Stimulated activated CD8-positive, alpha-beta memory T cell treated with anti-CD3 and anti-CD28 coated beads, Interleukin-4, amount 100 ng/mL, for 4 hours (primary cell): ENCODE measurements at places on chromosomes 7 and 10.

DNA sequence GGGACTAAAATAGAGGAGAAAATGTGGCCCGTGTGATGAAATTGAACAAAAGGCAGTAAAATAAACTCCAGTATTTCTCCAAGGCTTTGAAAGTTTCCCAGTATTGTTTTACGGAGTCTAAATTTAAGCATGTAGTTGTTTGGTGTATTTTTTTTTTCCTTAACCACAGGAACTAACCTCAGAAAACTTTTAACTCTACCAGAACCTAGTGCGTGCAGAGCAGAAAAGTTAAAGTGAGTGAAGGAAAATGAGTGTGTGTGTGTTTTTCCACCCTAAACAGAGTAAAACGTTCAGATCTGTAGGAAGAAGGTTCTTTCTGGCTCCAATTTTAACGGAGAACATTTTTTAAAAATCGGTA lies 812 bp downstream of the PROSER2 start:
- DNase-seq: no peak

- no peak for DNase-seq
Observed at GRCh38 chr7:27199849-27200760, at the start of gene HOXA13. TSS of gene HOXA13 (minus strand) at chr7:27200091. CDS start at chr7:27200077, 14 bp downstream.

GRCh38 chr7:43546231-43546630 lies 36.7 kb upstream of the STK17A start:
- no peak for DNase-seq

GRCh38 chr10:69047111-69047832 lies 40.6 kb upstream of the SRGN start:
- no peak for DNase-seq

GRCh38 chr7:105617280-105618015 lies 36.2 kb upstream of the EFCAB10 start:
- no peak for DNase-seq

GRCh38 chr7:151010307-151011096 lies 13.8 kb downstream of the ATG9B start:
- DNase-seq: no peak

DNA sequence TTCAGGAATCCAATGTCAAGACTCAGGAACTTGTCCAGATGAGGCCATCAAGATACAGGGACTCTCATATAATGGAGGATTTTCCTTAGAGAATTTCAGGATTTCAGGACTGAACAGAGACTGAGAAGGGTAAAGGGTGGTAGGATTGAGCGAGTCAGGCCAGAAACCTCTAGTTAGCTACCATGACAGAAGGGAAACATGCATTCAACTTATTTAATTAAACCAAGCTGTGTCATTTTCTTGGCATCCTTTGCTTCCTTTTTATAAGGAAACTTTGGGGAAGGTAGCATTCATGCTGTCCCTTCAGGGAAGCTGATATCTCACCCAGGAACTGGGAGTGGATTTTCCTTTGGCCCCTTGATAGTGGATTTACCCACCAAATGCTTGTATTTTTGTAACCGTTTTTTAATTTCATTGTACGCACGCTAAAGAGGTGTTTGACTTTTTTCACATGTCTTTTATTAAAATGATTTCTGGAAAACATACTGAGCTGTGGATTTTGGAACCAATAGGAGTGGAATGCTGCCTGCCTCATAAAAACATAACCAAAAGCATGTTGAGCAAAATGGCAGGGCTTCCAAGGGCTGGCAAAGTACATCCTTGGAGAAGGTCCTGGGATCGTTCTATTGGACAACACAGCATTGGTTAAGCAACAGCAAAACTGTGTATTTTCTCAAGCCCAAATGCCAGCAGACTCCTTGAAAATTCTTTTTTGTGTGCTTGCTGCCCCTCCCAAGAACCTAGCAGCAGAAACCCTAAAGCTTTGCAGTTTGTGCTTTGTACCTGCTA lies 104.5 kb downstream of the CXCL12 start:
- DNase-seq: no peak

DNA sequence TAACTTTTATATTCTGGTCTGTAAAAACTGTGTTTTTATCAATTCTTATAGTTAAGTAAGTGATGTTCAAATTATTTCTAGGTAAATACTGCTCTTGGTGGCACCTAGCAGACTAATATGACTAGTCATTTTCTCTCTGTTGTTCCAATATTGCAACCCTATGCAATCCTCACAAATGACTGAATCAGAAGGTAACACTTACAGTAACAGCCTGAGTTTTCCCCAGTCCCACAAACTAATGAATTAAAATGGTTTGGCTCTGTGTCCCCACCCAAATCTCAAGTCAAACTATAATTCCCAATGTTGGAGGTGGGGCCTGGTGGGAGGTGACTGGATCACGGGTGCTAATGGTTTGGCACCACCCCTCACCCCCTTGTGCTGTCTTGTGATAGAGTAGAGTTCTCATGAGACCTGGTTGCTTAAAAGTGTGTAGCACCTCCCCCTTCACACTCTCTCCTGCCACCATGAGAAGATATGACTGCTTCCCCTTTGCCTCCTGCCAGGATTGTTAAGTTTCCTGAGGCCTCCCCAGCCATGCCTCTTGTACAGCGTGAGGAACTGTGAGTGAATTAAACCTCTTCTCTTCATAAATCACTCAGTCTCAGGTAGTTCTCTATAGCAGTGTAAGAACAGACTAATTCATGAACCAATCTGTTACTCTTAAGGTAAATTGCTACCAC lies 43.5 kb downstream of the MTPN start:
- DNase-seq: no peak

GRCh38 chr10:69455006-69455763 lies 3.9 kb downstream of the TSPAN15 start:
- no peak for DNase-seq

GRCh38 chr10:86440874-86441843 lies 74.6 kb upstream of the GRID1 start:
- no peak for DNase-seq

DNA sequence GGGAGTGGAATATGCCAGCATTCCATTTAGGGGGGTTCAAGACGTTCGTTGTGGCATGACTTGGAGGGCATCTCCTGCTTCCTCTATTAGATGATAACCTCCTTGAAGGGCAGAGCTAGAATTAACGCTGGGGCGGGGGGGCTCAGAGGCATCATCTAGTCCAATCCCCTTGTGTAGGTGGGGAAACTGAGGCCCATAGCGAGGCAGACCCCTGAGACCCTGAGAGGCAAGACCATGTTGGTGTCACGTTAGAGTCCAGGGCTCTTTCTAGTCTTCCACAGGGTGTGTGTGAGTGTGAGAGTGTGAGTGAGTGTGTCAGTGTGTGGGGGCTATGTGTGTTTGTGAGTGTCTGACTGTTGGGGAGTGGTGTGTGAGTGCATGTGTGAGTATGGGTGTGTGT lies 29.3 kb upstream of the NUB1 start:
- no peak for DNase-seq

DNA sequence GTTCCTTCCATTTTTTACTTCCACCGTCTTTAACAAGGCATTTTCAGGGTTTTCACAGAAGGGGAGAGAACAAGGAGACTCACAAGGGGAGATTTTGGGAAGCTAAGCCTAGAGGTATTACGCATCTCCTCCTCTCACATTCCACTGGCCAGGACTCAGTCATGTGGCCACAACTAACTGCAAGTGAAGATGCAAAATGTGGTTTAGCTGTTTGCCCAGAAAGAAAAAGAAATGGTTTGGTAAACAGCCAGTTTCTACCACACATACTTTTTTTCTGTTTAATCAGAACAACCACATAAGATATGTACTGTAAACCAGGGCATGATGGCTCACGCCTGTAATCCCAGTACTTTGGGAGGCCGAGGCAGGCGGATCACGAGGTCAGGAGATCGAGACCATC lies 21.4 kb upstream of the HELLS start:
- DNase-seq: no peak

DNA sequence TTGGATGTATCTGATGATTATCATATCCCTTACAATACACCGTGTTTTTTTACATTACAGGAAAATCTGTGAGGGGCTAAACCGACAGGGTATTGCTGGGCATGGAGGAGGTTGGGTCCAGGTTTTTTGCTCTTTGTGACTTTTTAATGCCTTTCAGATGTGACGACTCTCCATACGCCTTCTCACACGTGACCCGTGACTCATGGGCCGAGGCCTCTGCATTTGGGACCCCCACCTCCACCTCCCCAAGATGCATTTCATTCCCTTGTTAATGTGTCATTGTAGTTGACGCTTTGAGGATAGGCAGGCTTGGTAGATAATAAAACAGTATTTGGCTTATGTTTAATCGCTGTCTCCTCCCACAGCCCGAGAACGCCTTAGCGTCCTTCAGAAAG lies 95.3 kb downstream of the CUX1 start:
- DNase-seq: no peak

- no peak for DNase-seq
Observed at GRCh38 chr7:318878-319661, 29.1 kb downstream of the FOXL3 start.

DNA sequence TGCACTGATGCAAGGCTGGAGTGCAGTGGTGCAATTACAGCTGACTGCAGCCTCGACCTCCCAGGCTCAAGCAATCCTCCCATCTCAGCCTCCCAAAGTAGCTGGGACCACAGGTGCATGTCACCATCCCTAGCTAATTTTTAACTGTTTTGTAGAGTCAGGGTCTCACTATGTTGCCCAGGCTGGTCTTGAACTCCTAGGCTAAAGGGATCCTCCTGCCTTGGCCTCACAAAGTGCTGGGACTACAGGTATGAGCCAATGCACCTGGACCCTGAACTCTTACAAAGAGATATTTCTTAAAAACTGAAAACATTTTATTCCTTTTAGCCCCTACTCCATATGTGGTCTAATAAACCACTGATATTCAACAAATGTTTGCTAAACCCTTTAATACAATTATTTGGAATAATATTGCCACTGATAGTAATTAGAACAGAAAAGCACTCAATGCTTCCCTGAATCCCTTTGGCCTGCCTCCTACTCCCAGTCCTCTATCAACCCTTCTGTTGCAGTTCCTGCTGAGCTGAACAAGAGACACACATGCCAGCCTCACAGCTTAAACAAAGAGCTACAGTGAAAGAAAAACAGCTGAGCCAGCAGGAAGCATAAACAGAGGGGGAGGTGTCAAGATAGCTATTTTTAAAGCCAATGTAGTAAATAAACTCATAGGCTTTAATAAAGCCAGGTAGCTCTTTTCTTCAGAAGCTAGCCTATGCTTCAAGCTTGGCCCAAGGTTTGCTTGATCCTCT lies 7.0 kb upstream of the GNAI1 start:
- no peak for DNase-seq

DNA sequence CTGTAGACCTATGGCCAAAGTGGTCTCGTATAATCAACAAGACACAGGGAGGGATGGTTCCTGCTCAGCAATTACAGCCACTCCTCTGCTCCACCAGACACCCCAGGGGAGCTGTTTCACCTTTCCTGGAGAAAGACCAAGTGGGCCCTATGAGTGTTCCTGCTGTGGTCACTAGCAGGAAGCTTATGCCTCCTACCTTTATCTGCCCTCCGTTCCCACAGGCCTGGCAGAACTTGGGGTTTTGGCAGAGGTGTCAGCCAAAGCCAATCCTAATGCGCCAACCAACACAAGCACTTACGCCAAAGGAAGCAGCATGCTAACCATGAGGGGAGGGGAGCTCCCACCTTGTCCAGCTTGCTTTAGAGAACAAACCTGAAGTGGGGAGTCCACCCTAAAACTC lies 31.2 kb downstream of the XPNPEP1 start:
- no peak for DNase-seq

DNA sequence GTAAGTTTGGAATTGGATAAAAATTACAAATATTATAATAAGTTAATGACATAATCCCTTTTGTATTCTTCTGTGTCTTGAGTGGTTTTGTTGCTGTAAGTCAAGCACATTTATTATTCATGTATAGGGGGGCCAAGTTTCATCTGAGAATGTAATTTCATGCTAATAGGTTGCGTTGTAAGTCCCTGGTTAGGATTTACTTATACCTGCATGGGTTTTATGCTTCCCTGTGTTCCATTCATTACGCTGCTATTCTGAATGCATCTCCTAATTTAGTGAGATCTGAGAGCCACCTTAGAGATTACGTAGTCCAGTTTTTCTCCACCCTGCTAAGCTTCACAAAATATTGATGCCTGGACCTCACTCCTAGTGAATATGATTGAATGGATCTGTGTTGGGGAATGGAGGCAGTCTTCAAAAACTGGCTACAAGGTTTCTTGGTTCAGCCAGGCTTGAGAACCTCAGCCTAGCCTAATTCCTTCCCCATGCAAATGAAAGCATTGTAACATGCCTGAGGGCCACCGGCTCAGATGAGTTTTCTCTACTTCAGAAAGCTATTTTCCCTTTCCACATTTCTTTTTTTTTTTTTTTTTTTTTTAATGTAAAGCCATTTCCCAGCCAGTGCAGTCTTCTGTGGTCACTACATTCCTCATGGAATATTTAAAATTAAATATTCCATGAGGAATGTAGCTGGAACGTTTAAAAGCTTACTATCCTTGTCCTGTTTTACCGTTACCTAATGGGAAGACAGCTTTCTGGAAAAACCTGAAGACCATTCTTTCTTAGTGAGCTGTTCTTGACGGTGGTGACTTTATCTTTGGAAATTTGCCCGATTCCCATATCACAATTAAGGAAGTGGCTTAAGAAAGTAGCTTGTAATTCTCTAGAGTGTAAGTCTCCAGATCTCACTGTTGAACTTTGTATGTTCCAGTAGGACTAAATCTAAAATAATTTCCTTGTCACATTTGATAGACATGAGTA lies 16.0 kb downstream of the PAPSS2 start:
- no peak for DNase-seq

DNA sequence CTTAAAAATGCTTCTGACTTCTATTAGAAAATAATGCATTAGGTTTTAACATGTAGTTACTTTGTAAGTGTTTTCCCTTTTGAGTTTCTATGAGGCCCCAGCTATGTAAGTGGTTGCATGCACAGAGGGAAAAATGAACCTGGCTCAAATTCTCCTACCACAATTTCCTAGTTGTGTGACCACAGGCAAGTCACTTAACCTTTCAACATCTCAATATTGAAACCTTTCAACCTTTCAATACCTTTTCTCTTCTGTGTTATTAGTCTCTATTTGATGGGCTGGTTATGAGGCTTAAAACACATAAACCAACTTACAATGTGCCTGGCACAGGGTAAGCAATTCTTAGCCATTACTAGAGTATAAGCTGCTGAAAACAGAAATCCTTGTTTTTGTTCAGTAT lies 203.0 kb downstream of the KCND2 start:
- no peak for DNase-seq

- DNase-seq: no peak
Observed at GRCh38 chr7:77687747-77688144, 8.5 kb upstream of the RSBN1L start.

DNA sequence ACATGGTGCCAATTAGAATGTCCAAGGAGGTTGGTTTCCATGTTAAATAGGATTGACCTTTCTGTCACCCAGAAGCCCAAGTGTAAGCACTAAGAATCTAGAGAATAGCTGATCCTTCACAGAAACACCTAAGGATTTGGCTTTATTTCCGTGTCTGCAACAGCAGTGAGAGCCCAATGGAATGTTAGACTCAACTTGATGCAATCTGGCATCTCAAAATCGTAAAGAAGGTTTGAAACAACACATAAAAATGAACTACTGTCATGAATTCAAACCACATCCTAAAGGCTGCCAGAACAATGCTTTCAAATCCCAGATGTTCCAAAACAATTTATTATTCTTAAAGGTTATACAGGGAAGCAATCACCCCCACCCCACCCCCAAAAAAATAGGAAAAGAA lies 18.6 kb downstream of the PPP1R3C start:
- no peak for DNase-seq

- DNase-seq: no peak
Observed at GRCh38 chr10:20596911-20597310, 300.2 kb downstream of the NEBL start.

GRCh38 chr10:3990307-3990706 lies 205.3 kb upstream of the KLF6 start:
- no peak for DNase-seq

- no peak for DNase-seq
Observed at GRCh38 chr7:41942468-41943093, 239.7 kb upstream of the INHBA start.
